ENCODE measurements at places on chromosomes 7 and 10.
A peak's percentile ranks its signal among the peaks of the same experiment; 100 is the strongest.

GRCh38 chr7:103795787-103796186, 193.7 kb downstream of the RELN start:
- DNase-seq, result no peak

DNA sequence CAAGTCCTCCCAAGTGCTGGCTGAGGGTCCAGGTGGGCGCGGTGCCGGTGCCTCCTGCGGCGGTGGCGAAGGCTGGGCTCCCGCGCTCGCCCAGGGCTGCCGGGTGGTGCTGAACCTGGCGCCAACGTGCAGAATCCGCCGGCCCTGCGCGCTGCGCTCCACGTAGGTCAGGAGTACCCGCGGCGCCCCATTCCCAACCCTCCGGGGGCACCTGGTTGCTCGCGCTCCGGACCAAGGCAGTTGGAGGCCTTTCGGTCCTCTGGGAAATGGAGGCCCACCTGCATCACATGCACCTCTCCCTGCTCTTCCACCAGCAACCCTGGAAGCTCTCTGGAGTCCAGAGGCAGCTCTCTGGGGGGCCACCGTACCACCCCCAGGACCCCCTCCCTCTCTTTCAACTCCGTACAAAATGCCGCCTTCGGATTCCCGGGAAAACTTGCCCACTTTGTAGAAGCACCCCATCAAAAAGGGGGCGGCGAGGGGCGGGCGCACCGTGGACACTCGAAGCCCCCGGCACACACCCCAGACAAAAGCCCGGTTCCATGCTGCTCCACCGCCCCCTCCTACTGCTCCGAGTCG, 745 bp downstream of the SLC16A9 start:
- no peak for DNase-seq

DNA sequence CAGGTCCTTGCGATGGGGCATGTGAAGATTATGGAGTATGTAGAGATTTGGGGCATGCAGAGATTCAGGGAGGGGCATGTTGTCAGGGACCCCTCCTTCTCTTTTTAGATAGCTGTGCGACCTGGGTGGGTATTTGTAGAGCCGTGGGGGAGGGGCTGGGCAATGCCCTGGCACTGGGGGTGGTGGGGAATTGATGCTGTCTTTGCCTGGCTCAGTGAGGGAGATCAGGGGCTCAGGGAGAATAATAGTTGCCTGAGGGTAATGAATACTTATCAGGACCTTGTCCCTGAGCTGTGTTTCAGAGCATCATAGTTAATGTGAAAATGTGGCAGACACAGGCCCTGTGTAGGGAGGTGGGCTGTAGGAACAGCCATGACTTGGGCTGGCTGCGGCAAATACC, 3.5 kb downstream of the RAMP3 start:
- no peak for DNase-seq

DNA sequence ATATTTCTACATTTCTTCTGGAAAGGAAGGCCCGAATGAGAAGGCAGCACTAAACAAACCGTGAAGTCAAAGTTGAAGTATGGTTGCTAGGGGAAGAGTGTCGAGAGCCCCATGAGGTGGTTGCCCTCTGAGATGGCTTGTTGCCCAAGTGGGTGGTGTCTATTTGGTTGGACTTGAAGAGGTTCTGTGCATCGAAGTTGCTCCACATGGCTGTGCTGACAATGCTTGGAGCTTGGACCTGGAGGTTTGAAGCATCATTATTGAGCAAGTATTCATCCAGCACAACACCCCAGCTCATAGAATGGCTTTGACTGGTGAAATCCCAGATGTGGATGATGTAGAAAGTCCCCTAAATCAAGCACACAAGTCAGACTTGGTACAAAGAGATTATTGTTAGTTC, 165.2 kb upstream of the CDCA7L start:
- no peak for DNase-seq

- no peak for DNase-seq
Observed at GRCh38 chr7:46168671-46169383, 247.8 kb upstream of the IGFBP3 start.

GRCh38 chr7:27967639-27968038, 213.0 kb downstream of the JAZF1 start:
- no peak for DNase-seq

DNA sequence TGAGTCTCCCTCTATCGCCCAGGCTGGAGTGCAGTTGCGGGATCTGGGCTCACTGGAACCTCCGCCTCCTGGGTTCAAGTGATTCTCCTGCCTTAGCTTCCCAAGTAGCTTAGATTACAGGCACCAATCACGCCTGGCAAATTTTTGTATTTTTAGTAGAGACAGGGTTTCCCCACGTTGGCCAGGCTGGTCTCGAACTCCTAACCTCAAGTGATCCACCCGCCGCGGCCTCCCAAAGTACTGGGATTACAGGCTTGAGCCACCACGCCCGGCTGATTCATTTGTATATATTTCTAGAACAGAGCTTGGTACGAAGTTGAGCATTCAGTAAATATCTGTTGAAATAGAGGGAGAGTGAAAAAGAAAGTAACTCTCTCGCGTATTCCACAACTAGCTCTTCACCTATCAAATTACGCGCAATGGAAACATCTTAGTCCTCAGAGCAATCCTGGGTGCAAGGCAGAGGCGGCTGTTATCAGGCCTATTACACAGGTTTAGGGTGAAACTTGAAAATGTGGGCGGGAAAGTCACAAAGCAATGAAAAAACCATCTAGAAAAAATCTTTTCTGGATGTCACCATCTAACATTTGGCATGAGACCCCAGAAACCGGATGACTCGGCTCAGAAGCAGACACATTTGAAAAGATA, 707 bp upstream of the GHITM start:
- peak; percentile 52 for DNase-seq

GRCh38 chr7:55970561-55970960, 6.2 kb downstream of the NIPSNAP2 start:
- no peak for DNase-seq

- DNase-seq, result no peak
Observed at GRCh38 chr7:50309721-50310120, 5.2 kb downstream of the IKZF1 start.

- no peak for DNase-seq
Observed at GRCh38 chr7:40758590-40758989, 623.8 kb downstream of the SUGCT start.

DNA sequence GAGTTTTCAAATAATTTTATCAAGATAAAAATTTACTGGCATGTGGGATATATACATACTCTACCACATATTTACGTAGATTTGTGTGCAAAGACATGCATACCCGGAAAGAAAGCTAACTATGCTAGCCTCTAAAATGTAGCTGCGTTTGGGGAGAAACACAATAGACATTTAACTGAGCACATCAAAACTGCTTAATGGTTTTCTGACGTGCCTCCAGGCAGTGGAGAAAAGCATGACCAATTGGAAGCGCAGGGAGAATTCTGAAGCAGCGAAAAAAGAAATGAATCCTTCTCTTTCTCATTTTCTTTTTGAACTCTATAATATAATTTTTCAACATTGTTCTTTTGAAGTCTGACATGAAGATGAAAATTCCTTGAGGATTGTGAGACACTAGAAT, 60.3 kb upstream of the LYZL1 start:
- DNase-seq, result no peak

- no peak for DNase-seq
Observed at GRCh38 chr7:12458520-12459131, 55.0 kb upstream of the VWDE start.

GRCh38 chr7:46512891-46513413, 591.9 kb upstream of the IGFBP3 start:
- no peak for DNase-seq

DNA sequence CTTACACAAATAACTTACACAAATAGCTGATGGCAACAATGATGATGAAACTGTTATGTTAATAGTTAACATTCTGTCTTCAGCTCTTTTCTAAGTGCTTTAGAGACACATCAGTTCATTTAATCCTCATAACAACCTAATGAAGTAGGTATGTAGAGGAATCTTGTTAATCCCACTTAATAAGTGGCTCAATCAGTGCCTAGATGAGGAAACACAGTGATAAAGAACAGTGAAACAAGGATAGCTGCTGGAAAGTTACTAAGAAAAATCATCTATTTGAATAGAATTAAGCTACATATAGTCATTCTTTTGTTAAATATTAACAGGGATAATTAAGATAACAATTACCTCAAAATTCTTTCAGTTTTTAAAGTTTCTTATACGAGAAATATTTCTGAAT, 487.6 kb downstream of the ARL4A start:
- no peak for DNase-seq

- DNase-seq, result no peak
Observed at GRCh38 chr7:153509768-153510167, 542.4 kb upstream of the DPP6 start.

DNA sequence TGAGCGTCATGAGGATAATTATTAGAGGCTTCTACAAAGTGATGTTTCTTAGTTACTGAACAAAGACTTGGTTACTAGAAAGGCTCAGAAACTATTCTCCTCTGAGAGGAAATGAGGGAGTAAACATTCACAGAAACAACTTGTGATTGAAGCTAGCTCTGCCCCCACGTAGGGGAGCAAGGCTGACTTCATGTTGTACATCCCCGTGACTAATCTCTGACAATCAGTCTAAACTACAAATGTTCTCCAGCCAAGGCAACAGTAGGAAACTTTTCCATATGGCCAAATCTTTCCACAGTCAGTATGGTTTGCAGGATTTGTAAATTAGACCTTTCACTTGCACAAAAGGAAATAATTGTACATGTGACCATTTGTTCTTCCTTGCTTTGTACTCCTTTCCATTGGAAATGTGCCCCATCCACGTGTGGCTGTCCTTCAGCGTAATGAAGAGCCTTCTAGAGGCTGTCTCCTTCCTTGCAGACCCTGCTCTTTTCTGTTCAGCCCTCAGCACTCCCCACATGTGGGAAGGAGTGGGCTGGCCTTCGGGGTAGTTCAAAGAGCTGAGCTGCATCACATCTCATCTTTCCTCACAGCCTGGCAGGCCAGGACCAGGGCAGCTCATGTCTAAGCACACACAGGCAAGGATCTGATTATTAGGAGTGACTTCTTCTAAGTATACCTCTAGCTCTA, 93.5 kb downstream of the PCGF5 start:
- DNase-seq, result no peak

DNA sequence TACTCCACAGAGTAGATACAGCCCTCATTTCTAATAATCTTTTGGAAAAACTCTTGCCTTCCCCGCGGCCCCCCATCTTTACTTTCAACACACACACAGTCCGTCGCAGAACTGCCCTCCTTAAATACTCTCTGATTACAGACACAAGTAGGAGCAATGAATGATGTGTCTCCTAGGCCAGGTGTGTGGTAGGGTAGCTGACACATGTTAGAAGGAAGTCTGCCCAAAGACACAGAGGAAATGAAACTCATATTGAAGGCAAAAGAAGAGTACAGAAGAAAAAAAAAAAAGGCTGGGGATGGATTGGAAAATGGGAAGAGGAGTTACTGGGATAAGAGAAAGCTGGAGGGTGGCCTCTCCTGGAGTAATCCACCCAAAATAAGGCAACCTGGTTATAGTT, 14.6 kb downstream of the OPALIN start:
- DNase-seq, result no peak

- DNase-seq, result no peak
Observed at GRCh38 chr7:82114237-82114636, 329.3 kb downstream of the CACNA2D1 start.

- no peak for DNase-seq
Observed at GRCh38 chr10:43199684-43200537, 61.7 kb downstream of the CSGALNACT2 start.

DNA sequence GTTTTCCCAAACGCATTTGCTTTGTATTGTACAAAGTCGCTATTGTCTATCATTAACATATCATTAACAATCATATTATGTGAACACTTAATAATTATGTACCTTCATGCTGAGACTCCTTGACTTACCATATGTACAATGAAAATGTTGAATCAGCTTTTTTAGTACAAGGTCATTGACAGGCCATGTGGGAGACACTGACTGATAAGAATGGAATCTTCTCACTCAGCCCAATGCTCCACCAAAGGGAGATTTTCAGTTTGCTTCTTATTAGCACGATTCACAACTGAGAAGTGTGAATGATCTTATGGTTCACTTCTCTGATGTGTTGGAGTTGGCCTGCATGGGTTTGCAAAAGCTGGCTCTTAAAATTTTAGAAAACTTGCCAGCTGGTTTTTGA, 253.5 kb upstream of the TEX47 start:
- DNase-seq, result no peak

- DNase-seq, result no peak
Observed at GRCh38 chr7:22093001-22093400, 147.3 kb upstream of the CDCA7L start.

- DNase-seq, result no peak
Observed at GRCh38 chr10:123404357-123404756, 250.2 kb downstream of the BUB3 start.

- DNase-seq, result no peak
Observed at GRCh38 chr10:86813982-86814381, 57.6 kb downstream of the BMPR1A start.

DNA sequence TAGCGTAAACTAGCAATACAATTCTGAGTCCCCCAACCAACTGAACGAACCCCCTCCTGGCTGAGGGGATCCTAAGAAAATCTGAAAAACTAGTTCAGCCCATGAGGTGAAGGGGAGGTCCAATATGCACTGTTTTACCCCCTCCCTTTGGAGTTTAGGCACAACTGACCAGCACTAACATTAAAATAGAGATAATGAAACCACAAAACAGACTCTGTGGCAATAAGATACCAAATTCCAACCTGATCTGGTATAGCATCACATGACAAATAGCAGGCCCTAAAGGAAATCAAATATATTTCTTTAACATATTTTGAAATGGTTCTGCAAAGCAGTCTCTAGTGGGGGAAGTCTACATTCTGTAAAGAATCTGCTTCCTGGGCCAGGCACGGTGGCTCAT, 522.5 kb downstream of the TYW1 start:
- DNase-seq, result no peak

DNA sequence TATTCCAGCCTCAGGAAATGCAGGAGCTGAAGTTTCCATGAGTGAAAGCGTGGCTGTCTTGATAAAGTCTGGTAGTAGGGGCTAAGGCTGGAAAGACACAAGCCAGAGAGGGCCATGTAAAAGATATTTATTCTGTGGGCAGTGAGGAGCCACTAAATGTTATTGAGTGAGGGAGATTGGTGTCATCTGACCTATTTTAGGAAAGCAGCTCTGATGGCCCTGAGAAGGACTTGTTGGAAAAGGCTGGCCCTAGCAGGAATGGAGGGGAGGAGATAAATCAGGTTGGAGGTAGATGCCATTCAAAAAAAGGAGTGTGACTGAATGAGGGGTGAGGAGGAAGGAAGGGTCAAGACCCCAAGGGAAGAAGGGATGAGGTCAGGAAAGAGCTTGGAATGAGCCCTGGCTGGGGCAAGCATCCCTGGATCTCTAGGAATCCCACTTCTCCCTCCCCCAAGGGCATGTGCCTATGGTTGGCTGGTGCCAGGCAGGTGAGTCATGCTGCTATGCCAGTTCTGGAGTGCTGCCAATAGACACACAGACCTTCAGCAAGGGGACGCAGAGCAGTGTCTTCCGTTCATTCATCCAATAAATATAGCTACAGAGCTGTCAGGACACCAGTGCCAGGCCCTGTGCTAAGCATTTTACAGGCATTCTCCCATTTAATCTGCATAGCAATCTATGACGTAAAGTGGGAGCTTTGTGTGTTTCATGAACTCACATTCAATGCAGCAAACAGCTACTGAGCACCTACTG, 2.0 kb downstream of the ANKRD2 start:
- no peak for DNase-seq

Measured in stimulated activated CD8-positive, alpha-beta memory T cell treated with anti-CD3 and anti-CD28 coated beads, Interleukin-7, amount 100 ng/mL, for 4 hours (primary cell).